ENCODE measurements at places on chromosomes 3 and 15.

GRCh38 chr15:90530250-90531051 lies 728 bp downstream of the CRTC3 start:
- ATAC-seq = peak; percentile 48

GRCh38 chr15:65027593-65027992 lies 1.8 kb downstream of the MTFMT start:
- no peak for ATAC-seq

- no peak for ATAC-seq
Measured at GRCh38 chr3:128992926-128993460, 883 bp downstream of the CFAP92 start.

DNA sequence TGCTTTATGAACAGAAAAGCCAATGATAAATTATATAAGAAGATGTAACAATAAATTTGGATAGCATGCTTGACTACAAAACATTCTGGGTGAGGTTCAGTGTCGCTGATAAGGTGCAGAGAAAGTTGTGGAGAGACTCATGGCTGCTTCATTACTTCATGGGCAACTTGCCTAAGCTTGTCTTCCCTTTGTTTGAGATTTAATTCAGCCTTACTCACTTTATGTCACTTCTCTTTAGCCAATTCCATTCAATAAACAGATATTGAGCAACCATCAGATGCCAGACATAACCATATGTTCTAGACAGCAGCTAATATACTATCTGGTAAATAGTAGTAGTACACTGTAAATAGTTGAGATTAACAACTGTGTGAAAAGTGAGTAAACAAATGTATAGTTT lies 401.5 kb upstream of the FRG2C start:
- ATAC-seq = no peak

DNA sequence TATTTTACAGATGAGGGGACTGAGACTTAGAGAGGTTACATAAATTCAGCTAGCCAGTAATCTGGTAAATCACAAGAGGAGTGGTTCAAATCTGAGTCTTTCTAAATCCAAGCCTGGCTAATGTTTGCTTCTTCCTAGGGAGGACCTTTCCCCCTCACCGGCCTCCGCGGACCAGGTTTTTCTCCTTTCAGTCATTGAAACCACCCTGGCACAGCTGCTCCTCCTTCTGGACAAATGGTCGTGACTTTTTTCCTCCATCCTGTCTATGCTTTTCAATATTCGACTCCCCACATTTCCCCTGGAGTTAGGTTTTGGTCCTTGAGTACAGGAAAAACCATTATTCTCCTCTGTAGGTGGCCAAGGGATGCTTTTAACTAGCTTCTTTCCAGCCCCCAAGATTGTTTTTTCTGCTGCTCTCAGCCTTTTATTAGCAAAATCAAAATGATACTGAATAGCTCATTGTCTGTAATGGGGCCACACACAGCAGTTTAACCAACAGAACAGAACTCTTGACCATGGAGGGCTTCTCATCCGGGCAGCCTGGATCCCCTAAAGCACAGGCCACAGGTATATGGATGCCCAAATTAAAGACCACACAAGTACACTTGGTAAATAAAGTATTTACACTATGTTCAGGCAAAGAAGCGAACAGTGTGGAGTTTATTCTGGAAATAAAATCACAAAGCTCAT lies 85.9 kb upstream of the KLHL25 start:
- no peak for ATAC-seq

DNA sequence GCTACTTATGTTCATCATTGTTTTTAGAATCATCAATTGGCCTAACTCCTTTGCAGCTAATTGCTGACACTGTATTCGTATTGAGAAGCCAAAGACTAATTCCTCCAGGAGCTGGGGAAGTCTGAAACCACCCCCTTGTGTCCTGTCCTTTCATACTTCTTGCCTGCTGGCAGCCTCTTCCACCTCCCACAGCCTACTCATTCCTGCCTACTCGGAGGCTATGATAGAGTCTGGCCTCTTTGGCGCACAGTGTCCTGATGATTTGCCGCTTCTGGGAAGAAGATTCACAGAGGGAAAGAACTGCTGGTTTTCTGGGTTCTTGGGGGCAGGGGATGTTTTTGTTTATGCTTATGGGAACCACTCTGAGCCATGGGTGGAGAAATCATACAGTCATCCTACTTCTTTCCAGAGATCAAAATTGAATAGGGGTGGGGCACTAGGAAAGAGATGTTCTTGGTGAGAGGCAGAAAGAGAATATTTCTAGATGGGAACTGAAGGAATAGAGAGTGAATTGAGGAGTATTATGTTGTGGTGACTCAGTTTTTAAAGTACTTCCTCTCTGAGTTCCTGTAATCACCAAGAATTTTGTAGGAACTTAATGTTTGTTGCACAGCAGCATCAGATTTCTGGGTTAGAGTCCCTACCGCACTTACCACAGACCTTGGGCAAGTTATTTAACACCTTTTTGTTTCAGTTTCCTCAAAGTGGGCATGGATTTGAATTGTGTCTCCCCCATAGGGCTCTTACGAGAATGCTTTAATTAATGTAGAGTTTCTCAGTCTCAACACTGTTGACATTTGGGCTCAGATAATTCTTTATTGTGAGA lies 22.1 kb upstream of the SCAANT1 start:
- peak; percentile 52 for ATAC-seq

DNA sequence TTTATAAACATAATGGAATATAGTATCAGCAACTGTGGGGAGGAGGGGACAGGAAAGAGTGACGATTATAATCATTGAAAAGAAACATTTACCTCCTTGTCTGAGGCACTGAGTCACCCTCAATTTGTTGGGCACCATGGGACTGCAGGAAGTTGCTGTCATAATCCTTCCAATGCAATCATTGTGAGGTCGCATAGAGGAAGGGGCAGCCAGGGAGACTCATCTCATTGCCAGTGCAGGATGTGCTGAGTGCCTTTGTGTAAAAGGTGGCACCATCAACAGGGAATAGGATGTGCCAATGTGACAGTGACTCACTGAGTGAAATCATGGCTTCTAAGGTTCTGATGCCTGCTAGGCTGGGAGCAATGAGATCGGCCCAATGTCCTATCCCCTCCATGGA lies 300.4 kb upstream of the ADAMTS9 start:
- no peak for ATAC-seq

GRCh38 chr3:49602877-49603411 lies 48.7 kb downstream of the BSN start:
- peak; percentile 96 for ATAC-seq

DNA sequence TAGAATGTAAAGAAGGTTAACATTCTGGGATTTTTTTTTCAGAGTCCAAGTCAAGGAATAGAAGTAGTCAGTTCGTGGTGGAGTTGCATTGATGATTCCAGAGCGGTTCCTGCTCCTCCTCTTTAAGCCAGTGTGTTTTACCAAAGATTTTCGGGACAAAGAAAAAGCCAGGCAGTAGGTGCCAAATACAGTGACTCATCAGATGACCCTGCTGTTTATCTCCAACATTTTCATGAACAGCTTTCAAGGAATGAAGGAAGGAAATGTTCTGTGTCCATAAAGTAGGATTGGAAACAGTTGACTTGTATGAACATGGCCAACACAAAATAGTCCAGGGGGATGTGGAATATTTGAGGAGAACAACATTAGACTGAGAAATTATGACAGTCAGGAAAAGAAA lies 142.4 kb upstream of the TMC3 start:
- no peak for ATAC-seq

DNA sequence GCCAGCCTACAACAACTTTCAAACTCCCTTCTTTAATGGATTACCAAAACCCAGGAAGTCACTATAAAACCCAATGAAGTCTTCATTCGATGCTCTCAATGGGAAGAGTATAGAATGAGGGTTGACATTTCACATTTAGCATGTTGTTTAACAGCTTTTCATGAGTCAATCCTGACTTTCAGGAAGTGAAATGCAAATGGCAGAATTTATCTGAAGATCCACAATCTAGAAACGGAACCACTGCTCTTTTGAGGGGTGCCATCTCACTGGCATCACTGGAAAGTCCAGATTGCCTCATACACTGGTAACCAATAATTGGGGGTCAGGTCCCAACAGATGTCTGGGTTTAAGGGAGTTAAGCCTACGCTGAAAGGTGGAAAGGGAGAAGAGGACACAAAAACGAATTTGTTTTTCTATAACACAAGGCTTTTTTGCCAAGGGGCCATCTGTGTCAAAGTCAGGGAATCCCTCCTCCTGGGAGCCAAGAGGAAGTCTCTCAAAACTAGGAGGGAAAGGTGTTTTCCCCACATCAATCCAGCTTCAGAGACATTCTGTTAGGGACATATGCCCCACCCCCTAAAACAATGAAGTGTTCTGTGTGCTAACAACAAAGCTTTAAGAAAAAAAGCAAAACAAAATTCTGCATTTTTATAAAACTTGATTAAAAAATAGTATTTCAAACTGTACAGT lies 12.0 kb upstream of the ATP1B3 start:
- no peak for ATAC-seq

- no peak for ATAC-seq
Measured at GRCh38 chr15:63890617-63891016, 56.9 kb upstream of the HERC1 start.

GRCh38 chr3:53072653-53073552 lies 27.0 kb upstream of the SFMBT1 start:
- peak; percentile 96 for ATAC-seq

DNA sequence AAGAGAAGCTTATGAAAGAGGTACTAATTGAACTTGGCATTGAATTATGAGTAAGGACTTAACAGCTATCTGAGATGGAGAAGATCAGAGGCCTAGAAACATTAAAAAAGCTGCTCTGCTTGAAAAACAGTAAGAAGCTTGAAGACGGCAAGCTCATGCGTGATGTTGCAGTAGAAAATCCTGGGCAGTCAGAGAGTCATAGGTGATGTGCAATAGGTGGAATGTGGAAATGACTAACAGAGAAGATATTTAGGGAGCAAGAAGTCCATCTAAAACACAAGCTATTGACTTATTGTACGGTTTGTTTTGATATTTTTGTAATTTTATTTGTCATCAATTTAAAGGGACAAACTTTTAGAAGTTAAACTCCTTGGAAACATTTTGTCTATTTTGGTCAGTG lies 1101.4 kb downstream of the ROBO2 start:
- ATAC-seq = no peak

DNA sequence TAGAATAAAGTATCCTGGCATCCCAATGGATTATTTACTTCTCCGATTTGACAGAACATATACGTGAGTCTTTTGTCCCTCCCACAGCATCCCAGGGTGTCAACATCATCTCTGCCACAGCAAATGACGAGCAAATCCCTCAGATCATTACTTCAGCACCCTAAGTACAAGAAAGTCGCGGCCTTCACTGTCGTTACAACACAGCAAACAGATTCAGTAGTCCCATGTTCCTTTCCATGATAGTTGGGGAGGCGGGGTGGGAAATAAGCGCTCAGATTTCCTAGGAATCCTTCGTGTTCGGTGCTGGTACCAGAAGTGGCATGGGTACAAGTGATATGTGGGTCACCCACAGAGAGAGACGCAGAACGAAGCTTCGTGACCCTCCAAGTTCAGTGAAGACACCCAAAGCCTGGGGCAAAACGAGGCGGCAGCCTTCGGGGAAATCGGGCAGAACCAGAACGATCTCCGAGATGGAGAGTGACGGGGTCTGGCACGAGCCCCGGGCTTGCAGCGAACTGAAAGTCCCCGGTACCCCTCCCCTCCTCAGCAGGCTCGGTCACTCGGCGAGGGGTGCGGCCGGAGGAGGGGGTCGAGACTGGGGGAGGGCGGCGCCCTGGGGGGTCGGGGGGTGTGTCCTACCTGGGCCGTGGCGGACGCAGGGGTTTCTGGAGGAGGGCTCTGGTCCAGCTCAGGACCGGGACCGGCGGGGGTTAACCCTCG lies 619 bp downstream of the TTBK2 start:
- ATAC-seq = peak; percentile 24

DNA sequence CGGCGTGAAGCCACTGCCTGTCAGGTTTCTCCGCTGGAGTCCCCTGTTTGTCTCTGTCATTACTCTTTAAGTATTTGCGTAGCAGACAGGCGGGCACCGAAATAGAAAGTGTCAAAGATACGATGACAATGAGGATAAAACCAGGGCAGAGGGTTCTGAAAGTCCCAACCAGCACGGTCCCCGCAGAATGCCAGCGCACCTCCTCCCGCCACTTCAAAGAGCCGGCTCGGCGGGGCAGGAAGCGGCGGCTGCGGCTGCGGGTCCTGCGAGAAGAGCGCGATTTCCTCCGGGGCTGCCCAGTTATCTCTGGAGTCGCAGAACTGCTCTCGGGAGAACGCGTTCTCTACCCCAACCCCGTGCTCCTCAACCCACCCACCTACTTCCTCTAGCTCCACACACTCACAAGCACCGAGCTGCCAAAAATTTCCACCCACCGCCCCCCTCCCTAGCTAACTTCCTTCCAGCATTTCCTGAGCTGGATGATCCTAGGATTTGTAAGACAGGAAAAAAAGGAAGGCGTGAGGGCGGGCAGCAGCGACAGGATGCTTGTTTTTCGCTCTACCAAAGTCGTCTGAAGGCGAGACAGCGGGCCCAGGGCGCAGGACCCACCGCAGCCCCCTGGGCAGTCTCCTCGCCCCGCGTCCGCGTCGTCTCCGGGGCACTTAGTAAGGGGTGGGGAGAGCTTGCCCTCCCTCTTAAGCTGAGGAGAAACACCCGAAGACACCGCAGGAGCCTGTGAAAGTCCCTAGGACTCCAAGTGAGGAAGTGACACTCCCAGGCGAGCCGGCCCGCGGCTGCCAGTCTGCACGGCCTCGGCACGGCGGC lies at the start of gene ARHGAP31:
ARHGAP31 (plus strand) TSS at position 513 of the 825 bp plus-strand sequence. CDS start 522 bp downstream, outside the sequence.
- peak; percentile 83 for ATAC-seq

DNA sequence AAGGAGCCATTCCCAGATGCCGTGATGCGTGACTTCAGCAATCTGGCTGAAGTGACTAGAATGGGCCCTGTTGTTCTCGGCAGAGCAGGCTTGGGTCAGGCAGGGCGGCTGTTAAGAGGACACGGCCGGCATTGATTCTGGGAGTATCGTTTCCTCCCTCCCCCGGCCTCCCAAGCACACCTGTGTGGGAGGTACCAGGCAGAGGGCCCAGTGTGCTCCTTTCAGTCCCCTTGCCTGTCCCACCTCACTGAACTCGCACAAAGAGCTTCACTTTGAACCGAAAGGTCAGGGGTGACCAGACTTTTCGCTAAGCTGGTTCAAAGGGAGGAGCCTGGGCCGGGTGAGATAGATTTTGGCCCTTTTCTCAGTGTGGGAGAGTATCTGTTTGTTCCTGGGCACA lies 92.7 kb downstream of the CEMIP start:
- no peak for ATAC-seq

DNA sequence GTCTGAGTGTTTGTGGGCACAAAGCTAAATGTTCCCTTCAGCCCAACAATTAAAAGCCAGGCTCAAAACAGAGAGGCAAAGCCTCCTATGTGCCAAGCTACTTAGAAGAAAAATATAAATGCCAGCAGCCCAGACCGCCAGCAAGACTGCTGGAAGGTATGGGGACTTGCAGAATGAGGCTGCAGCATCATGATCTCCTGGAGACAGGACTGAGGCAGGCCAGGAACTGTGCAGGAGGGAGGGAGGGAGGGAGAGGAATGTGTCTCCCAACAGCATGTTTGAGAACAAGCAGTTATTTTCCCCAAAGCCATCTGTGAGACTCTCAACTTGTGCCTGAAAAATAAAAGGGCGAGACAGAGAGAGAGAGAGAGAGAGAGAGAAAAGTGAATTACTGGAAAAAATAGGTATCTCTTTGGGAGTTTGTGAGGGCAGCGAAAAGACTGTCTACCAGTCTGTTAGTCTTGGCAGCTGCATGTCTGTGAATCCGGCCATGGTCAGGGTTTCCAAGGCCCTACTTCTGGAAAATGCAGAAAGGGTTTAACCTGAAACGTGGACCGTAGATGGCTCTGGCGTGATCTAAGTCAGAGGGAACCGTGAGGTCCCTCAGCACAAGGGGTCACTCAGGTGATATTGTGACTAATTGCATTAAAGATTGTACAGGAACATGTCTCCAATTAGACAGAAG lies 139.7 kb upstream of the COL8A1 start:
- no peak for ATAC-seq

Measured in activated T-helper 17 cell treated with anti-CD3 and anti-CD28 coated beads, Interleukin-2, amount 50 U/mL, for 72 hours (primary cell).